ENCODE measurements at places on chromosomes 3 and 15. TPM values are rescaled to one million over a fixed set of nuclear protein-coding genes. Genes with fewer than 3 reads are reported as not detected.
A peak's percentile ranks its signal among the peaks of the same experiment; 100 is the strongest.

The ENTPD3 gene
- total RNA-seq: not detected

DNA sequence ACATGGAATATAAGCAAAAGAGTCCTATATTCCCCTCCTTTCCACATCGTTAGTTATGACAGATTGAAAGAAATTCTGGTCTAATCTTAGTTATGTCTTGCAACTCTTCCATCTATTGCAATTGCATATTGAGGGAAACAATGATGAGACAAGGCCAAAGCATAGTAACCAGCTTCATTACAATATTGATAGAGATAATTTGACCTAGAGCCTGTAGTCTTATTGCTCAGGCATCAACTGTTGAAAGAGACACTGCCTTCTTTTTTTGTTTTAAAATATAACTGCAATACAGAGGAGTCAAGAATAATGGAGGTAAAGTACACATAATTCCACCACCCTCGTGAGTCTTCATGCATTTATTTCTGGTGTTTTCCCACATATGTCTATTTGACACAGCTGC, 2.0 kb downstream of the TM4SF18 start:
- no peaks in the 10 kb centered on the region for H3K4me1 ChIP-seq
- H3K36me3 ChIP-seq: no peaks in the 10 kb centered on the region
- H3K4me3 ChIP-seq: no peak overlapping the region
- DNase-seq: no peak
- H3K27ac ChIP-seq: no peak overlapping the region

The HHATL gene
- not detected for total RNA-seq

DNA sequence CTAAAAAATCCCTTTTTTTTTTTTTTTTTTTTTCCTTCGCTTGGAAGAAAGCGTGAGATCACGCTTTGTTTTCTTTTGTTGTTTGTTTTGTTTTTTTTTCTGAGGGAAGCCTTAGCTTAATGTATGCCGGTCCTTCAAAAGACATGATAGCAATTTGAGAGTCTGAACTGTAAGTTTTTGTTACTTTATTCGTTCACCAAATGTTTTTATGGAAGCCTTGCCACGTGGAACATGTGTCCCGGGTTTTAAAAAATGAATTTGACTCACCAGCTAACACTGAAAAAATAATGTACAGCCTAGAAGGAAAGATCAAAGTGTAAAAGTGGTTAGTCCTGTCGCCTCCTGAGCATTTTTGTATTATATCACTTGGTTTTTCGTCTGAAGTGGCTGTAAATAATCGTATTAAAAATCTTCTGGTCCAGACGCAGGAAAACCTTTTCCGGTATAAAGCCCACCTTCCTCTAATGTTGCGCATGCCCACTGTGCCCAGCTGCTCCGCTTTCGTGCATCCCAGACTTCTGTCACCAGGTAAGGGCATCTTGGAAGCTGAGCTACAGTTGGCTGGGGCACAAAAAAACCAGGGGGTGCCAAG, 795 bp upstream of the MYNN start:
- H3K4me1 ChIP-seq: peaks cover 15% of the 10 kb centered on the region
- H3K27ac ChIP-seq: peak overlapping the region; percentile 100
- H3K27me3 ChIP-seq: no peaks in the 10 kb centered on the region
- DNase-seq: no peak
- H3K36me3 ChIP-seq: peaks cover 13% of the 10 kb centered on the region
- H3K4me3 ChIP-seq: peak overlapping the region; percentile 87

GRCh38 chr15:95176794-95177577, 945.6 kb downstream of the MCTP2 start:
- H3K27ac ChIP-seq: no peak overlapping the region
- H3K4me3 ChIP-seq: no peak overlapping the region
- H3K27me3 ChIP-seq: no peaks in the 10 kb centered on the region
- H3K4me1 ChIP-seq: no peaks in the 10 kb centered on the region

The TMEM212 gene
- not detected for total RNA-seq

DNA sequence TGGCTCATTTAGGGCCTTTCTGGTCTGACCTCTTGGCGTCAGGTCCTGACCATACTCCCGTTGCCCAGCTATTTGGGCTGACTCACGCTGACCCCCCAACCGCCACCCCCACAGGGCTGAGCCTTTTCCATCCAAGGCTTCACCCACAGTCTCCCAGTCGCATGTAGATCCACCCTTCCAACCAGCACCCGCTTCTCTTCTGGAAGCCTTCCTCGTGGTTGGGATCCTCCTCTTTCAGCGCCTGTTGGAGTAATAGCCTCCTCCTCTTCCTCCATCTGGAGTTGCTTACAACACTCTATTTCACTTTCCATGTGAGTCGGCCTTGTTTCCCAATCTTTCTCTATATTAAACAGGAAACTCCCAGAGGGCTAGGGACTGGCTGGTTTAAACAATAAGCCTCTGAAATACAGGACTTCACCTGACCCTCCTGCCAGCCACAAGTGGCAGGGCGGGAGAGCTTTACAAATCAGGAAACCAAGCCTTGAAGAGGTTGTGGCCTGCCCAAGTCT, 2.1 kb upstream of the ALAS1 start:
- H3K4me3 ChIP-seq: no peak overlapping the region
- peaks cover 6% of the 10 kb centered on the region for H3K36me3 ChIP-seq
- no peak overlapping the region for H3K27ac ChIP-seq

DNA sequence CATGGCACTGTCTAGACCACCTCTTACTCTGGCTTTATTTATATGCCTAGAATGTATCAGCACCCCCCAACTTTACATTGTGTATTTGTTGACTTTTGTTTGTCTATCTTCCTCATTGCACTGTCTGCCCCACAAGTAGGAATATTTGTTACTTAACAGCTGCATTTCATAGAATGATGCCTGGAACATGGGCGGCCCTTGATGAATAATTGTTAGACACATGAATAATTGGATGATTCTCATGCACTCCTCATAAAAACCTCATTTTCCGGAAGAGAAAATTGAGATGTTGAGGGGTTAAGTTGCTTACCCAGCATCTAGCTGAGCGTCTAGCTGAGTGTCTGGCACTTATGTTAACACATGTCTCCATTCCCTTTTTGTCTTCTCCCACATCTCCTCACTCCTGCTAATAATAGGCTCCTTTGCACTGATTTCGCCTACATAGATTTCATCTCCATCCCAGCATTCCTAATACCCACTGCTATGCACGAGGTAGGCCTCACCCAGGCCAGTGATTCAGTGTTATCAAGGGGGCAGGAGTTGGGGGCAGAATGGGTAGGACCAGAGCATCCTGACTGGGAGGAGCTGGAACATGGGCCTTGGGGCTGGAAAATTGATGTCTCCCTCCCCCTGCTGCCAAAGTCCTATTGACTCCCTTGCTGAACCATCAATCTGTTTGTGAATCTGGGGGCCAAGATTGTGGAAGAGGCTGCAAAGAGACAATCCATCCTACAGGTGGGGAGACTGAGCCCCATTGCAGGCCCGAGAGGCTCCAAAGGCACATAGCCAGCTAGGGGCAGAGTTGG, 7.8 kb upstream of the WNT7A start:
- H3K36me3 ChIP-seq: no peaks in the 10 kb centered on the region
- no peak overlapping the region for H3K4me3 ChIP-seq
- no peak for DNase-seq

GRCh38 chr15:50181969-50182218, at the start of gene SLC27A2:
TSS of gene SLC27A2 (plus strand) at chr15:50182196. CDS start at chr15:50182428, 232 bp downstream.
- no peak within 1 kb of the TSS for H3K27ac ChIP-seq
- DNase-seq: no peak
- peaks cover 6% of the 10 kb centered on the region for H3K4me1 ChIP-seq
- H3K27me3 ChIP-seq: no peaks in the 10 kb centered on the region
- peak within 1 kb of the TSS; percentile 67 for H3K4me3 ChIP-seq
- H3K36me3 ChIP-seq: no peaks in the 10 kb centered on the region

DNA sequence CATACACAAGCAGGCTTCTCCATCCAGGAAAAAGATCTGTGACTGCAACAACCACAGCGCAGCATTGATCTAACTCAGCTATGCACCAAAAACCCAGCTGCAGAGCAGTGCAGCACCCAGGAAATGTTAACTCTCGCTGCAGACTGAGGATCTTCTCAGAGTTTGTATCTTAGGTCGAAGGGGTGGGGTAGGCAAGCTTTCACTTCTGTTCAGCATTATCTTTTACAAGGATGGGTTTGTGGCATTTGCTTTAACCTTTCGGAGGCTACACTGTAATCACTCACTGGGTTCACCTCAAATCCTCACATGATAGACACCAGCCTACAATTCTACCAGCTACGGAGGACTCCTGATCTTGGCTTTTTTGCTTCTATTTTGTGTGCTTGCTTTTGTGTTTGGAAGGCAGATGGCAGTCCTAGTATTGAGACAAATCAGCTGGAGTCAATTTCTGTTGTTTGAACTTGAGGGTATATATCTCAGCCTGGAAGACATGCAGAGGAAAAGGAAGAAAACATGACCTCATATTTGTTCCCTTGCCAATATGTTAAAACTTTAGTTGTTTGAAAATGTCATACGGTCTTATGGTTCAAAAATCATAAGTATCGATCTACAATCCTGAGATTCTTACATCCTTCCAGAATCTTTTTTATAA, 25.2 kb downstream of the LRRK1 start:
- no peaks in the 10 kb centered on the region for H3K36me3 ChIP-seq
- no peak overlapping the region for H3K4me3 ChIP-seq

GRCh38 chr3:65899226-65899625, 139.5 kb downstream of the MAGI1 start:
- H3K4me3 ChIP-seq: no peak overlapping the region
- no peaks in the 10 kb centered on the region for H3K36me3 ChIP-seq
- H3K4me1 ChIP-seq: no peaks in the 10 kb centered on the region
- DNase-seq: no peak

- no peak for DNase-seq
- H3K27ac ChIP-seq: no peak overlapping the region
- H3K4me1 ChIP-seq: no peaks in the 10 kb centered on the region
- H3K4me3 ChIP-seq: no peak overlapping the region
- H3K36me3 ChIP-seq: peaks cover 62% of the 10 kb centered on the region
Measured at GRCh38 chr3:37040231-37040630, 46.9 kb downstream of the MLH1 start.

GRCh38 chr3:13666781-13667709, 118.1 kb downstream of the FBLN2 start:
- H3K4me1 ChIP-seq: no peaks in the 10 kb centered on the region
- no peak overlapping the region for H3K4me3 ChIP-seq
- H3K27me3 ChIP-seq: no peaks in the 10 kb centered on the region

The ITGA11 gene
- total RNA-seq: 0.08 TPM

The LIPH gene
- not detected for total RNA-seq
